ENCODE measurements at places on chromosomes 16 and 17.

- DNase-seq: no peak
Measured at GRCh38 chr16:1870365-1871082, 1.4 kb downstream of the MEIOB start.

DNA sequence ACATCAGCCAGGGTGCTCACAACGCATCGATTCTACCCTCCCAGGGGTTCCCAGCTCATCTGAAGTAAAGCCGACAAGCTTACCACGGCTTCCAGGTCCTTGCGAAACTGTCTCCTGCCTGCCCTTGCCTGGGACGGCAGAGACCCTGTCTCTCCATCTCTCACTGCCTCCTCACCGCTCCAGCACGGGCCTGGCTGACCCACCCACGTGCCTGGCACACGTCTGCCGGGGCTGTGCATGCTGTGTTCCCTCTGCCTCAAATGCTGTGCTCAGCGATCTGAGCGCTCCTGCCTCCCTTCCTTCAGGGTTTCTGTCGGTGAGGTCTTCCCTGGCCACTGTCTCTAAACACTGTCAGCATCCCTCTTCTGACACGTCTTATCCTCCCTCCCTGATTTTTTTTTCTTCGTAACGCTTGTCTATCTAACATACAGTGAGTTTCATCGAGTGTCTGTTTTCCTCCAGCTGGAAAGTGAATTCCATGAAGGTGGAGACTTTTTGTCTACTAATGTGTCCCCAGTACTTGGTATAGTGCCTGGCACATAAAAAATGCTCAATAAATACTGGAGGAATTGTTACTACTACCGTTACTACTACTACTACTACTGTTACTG, 208.4 kb downstream of the IRF8 start:
- no peak for DNase-seq

DNA sequence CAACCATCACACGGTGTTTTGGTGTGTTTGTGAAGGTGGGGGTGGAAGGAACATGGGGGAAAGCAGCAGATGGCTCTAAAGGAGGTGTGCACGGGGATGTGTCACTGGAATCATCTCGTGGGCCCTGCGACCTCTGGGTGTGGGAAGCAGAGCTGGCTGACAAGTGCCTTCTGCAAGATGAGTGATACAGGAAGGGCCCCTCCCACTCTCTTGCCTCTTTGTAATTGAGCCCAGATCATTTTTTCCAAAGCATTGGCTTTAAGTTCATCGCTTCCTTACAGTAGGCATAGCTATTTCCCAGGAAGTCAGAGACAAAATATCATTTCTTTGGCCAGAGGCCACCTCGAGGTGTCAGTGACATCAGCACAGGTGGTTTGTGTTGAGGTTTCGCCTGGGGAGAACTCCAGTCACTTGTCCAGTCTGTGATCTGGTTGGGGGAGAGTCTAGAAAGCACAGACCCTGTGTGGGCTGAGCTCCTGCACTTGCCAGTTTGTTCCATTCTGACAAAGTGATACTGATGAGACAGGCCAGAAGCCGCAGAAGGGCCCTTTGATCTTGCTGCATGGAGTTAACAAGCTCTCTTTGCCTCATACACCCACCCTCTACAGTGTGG, 20.6 kb upstream of the SNTB2 start:
- DNase-seq: no peak

DNA sequence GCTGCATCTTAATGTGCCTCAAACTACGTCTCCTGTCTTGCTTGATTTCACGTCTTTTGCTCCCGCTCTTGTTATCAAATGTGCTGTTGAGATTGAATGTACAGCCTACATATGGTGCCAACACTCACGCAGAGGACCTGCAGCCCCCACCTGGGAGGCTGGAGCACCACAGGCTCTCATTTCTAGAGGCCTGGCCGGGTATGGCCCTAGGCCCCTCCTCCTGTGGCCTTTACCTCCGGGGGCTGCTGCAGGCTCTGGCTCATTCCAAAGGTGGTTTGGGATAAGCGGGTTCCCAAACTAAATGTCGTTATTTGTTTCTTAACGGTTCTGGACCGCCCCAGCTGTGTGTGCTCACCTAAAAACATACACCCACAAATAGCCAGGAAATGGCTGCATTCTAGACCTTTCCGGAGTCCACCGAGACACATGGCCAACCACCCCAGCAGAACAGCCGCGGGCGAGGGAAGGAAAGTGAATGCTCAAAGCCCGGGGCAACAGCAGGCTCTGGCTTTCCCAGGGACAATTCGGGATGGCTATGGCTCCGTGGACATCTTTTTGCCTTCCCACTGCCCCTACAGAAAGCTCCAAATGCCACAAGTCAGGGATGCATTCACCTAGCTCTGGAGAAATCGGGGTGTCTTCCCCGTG, 105.9 kb downstream of the ENGASE start:
- no peak for DNase-seq

DNA sequence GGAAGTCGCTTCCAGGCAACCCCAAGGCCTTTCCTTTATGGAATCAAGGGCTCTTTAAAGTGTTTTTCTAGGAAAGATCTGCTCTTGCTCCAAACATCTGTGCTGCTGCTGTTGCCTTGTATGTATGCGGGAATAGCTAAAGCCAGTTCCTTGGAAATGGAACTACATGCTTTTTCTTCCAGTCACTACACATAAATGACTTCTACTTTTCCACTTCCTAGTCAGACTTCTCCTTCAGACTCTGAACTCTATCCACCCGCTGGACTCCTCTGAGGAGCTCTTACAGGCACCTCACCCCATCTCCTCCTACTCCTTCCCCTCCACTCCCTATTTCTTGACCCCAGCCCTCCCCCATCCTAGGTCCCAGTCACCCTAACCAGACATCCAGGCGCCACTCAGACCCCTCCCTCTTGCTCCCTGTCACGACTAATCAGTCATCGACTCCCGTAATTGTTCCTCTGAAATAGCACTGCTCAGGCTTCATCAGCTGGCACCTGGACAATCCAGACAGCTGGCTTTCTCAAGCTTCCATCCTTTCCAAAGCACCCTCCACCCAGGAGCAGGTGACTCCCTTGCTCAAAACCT, 15.0 kb upstream of the PEMT start:
- no peak for DNase-seq

DNA sequence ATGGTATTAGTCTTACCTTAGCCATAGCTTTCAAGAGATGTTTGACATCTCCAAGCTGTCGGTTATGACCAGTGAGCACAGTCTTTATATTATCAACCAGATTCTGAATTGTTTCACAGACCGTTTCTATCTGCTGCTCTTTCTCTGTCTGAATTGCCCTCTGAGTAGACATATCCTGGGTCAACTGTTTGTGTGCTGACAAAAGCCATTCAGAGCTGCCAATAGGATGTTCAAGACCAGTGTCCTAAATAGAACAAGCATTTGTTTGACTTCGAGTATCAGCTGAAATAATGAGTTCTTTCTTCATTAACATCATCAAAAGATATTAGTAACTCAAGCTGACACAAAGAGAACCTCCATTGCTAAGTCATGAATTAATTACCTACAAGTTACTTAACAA, 14.9 kb upstream of the ARL6IP1 start:
- no peak for DNase-seq

GRCh38 chr16:1220841-1221627, 4.0 kb downstream of the TPSG1 start:
- DNase-seq: no peak

DNA sequence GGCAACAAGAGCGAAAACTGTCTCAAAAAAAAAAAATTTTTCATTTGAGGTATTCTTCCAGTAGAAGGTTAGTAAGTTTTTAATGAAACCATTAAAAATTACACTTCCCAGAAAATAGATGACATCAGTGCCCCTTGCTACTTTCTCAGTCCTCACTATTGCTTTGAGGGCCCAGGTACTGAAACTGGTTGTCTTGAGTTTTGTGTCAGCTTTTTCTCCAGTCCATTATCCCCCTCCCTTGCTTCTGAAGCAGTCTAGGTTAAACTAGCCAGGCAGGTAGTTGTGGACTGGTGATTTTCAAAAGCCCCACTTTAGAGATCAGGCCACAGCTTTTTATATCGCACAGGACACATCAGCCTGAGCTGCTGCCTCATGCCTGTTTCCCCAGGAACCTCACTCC, 10.9 kb downstream of the SMCR8 start:
- DNase-seq: no peak

DNA sequence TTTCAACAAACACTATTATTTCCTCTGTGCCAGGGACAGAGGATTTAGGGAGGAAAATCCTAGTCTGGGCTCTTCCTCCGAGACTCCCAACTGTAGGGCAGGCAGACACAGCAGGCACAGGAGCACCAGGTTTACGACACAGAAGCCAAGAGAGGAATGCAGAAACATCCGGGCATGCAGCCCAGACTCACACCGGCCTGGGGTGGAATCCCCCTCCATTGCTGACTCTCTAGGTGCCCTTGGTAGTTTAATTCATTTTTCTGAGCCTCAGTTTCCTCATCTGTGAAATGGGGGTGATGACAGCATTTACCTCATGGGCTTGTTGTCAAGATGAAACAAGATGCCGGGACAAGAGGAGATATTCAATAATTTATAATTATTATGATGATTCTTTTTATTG, 14.9 kb downstream of the CA4 start:
- DNase-seq: no peak

- DNase-seq: no peak
Measured at GRCh38 chr17:29243792-29244191, 2.9 kb upstream of the CRYBA1 start.

DNA sequence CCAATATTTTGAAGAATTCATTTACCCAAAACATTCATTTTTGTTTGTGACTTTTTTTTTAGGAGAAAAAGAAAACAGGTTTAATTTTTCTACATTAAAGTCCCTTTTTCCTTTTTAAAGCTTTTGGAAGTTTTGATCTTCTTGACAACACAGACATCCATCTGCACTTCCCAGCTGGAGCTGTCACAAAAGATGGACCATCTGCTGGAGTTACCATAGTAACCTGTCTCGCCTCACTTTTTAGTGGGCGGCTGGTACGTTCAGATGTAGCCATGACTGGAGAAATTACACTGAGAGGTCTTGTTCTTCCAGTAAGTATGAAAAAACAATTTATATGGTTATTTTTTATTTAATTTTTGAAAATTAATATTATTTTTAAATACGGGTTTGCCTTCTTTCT, 37.2 kb downstream of the SIAH1 start:
- no peak for DNase-seq

DNA sequence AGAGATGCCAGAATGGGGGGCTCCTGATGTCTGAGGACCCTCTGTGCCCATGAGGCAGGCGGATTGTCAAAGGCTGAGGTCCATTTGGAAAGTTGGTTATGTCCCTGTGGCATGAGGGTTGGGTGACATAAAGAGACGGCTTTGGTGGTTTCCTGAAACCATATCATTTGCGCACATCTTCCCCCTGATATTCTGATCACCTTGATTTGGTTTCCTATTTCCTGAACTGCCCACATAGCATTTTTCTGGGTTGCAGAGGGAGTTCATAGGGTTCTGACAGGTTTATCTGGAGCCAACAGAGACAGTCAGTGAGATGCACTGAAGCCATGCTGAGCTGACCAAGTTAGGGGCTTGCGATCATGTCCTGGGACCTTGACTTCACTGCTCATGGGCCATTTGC, 15.7 kb upstream of the RNF222 start:
- DNase-seq: no peak

- peak; percentile 48 for DNase-seq
Measured at GRCh38 chr16:48503779-48504178, 106.2 kb downstream of the N4BP1 start.

- DNase-seq: no peak
Measured at GRCh38 chr17:44637066-44637465, 19.2 kb upstream of the MEIOC start.

- DNase-seq: no peak
Measured at GRCh38 chr17:43363181-43363925, 35.4 kb upstream of the ARL4D start.

DNA sequence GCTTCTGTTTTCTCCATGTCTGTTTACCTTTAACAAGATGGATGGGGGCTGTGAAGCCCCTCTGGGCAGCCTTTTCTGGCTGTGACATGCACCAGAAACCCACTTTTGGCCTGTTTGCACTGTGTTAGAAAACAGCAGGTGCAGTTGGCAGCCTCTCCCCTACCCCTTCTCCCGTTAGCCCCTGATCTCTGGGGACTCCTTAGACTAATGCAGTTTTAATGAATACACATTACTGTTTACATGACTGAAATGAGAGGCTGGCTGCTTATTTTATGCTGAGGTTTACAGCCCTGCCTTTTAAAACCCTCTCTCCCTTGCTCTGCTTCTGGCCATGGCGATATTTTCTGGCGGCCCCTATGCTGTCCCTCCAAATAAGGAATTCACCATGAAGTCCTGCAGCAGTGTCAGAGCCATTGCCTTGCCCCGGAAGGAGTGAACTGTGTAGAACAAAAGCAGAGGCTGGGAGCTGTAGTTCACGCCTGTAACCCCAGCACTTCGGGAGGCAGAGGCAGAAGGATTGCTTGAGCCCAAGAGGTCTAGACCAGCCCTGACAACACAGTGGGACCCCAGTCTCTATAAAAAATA, 79.3 kb downstream of the PRKCB start:
- DNase-seq: no peak

- DNase-seq: no peak
Measured at GRCh38 chr17:58788199-58788598, 32.5 kb downstream of the PPM1E start.

DNA sequence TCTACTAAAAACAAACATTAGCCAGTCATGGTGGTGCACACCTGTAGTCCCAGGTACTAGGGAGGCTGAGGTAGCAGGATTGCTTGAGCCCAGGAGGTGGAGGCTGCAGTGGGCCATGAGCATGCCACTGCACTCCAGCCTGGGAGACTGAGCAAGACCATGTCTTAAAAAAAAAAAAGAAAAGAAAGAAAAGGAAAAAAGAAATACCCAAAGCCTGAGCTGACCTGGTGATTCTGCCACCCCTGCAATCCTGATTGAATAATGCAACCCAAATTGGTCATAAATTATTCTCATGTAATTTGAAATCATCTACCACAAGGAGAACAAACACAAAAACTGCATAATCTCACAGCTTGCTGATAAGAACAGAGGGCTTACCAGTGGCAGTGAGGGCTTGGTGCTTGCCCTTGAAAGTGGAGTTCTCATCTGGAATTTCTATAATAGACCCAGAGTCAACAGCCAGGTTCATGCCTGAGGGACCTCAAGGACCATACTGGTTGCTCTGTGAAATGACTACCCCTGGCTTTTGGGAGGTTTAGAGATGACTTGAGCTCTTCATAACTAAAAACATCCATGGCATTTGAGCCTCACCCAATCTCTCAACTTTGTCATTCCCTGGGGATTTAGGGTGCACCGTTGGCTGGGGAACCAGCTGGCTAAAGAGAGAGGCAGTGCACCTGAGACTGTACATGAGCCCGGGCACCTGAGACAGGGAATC, 35.4 kb upstream of the TMC5 start:
- DNase-seq: no peak

- DNase-seq: peak; percentile 82
Measured at GRCh38 chr16:56191156-56191815, at the start of gene GNAO1. Gene GNAO1 (plus strand): TSS chr16:56191489. CDS start chr16:56192236, 747 bp downstream.
